IMR-90 (cell line): ENCODE measurements at places on chromosomes 5 and 9.

DNA sequence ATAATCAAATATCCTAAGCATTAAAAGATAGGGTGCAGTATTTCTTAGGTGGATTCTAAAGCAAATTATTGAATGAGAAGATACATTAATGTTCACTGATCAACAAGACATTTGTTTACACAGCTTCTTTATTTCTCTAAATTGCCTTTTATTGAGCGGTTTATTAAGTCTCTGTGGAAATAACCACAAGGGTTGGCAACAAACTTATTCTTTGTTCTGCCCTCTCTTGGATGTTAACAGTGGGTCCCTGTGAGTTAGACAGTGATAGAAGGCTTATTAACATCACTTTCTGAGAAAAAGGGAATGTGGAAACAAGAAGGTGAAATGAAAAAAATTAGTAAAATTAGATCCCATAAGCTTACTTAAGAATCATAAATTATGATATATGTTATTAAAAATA, 82.7 kb upstream of the C6 start:
- no peak for DNase-seq
- H3K4me1 ChIP-seq: 0 out of 2 replicates have a peak, but pooled peaks cover 1% of the 10 kb centered on the region
- no peaks in the 10 kb centered on the region for H3K36me3 ChIP-seq
- H3K27ac ChIP-seq: no peak overlapping the region
- no peak overlapping the region for H3K4me3 ChIP-seq

DNA sequence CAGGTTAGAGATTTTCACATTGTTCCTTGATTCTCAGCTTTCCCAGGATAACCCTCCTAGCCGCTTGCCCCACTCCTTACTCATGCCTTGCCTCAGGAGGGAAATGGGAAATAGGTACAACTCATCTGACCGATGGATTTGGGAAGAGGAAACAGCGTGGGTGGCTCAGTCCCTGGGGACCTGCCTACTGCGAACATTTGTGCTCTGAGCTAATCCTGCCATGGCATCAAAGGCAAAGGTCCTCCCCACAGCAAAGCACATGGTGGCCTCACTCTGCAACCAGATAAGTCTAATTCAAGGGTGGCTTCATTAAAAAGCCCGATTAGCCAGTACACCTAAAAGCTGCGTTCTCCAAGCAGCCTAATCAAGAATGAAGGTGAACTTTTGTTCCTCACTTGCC, 82.4 kb upstream of the ADRA1B start:
- H3K4me1 ChIP-seq: no peaks in the 10 kb centered on the region
- H3K27me3 ChIP-seq: peaks cover 10% of the 10 kb centered on the region
- H3K4me3 ChIP-seq: no peak overlapping the region
- no peaks in the 10 kb centered on the region for H3K36me3 ChIP-seq
- no peak overlapping the region for H3K27ac ChIP-seq
- DNase-seq: no peak

DNA sequence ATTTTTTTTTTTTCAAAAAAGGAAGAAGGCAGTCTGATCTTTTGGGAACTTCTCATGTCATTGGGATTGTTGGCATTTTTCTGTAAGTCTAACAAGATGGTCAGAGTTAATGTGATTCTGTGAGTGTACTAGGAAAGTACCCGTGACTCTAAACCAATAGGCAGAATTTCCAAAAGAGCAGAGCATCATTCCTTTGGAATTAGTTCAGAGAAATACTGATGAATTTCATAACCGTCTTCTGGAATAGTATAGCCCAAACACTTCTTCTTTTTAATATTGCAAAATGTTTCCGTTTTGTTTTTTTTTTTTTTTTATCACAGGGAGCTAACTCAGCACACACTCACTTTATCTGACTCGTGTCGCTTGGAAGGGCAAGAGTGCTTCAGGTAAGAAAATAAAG, 407.4 kb downstream of the DTWD2 start:
- H3K4me3 ChIP-seq: no peak overlapping the region
- H3K36me3 ChIP-seq: no peaks in the 10 kb centered on the region
- no peaks in the 10 kb centered on the region for H3K27me3 ChIP-seq
- no peak for DNase-seq
- H3K27ac ChIP-seq: no peak overlapping the region
- no peaks in the 10 kb centered on the region for H3K4me1 ChIP-seq

GRCh38 chr9:116430849-116431248, 256.3 kb upstream of the TRIM32 start:
- no peaks in the 10 kb centered on the region; the same call in 1 of the 2 replicates for H3K27me3 ChIP-seq
- no peaks in the 10 kb centered on the region for H3K4me1 ChIP-seq
- no peaks in the 10 kb centered on the region for H3K36me3 ChIP-seq

- no peaks in the 10 kb centered on the region for H3K36me3 ChIP-seq
- H3K4me1 ChIP-seq: 0 out of 2 replicates have a peak, but pooled peaks cover 2% of the 10 kb centered on the region
- no peak overlapping the region for H3K27ac ChIP-seq
- DNase-seq: no peak
These were observed 66.4 kb downstream of the EFNA5 start for GRCh38 chr5:107604146-107604910.

GRCh38 chr5:144941004-144941403, 770.3 kb downstream of the KCTD16 start:
- H3K27ac ChIP-seq: no peak overlapping the region
- no peaks in the 10 kb centered on the region for H3K27me3 ChIP-seq

DNA sequence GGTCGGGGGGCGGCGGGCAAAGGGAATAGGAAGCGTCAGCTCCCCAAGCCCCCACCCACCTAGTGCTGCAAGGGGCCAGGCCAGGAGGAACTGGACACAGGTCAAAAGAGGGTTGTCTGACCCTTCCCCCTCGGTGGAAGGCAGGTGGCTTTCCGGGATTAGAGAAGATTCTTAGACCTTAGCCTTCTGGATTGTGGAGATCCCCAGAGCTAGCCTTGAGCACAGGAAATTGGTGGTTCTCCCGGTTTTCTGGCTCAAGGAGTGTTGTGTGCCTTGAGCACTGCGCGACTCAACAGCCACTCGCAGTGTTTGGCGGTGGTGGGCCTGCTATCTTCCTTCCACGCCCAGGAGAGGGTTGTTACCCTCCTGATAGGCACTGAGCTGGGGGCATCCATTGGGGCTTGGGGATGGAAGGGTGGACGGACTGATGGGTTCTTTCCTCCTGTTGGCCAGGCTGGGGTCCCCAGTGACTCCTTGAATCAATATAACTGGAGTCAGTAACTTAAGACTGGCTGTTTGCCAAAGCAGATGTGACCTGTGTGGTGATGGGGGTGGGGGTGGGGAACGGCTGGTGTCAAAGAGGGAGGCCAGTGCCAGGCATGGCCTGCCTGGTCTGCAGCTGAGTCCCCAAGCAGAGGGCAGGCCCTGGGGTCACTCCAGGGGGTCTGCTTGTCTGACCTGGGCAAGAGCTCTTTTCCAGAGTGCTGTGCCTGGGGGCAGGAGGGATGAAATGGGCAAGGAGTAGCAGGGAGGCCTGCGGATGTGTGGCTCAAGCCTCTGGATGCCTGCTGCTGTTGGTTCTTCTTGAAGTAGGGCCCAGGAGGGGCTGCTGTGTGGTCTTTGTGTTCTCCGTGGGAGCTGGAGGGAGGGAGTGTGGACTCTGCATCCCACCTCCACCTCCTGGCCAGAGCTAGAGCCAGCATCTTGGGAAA, 2.1 kb downstream of the FGF18 start:
- no peak overlapping the region for H3K4me3 ChIP-seq
- no peak overlapping the region for H3K27ac ChIP-seq
- DNase-seq: no peak
- H3K4me1 ChIP-seq: peaks cover 2% of the 10 kb centered on the region; the same call in 1 of the 2 replicates
- H3K36me3 ChIP-seq: no peaks in the 10 kb centered on the region

GRCh38 chr5:118902656-118903438, 85.5 kb downstream of the DTWD2 start:
- no peak overlapping the region for H3K27ac ChIP-seq
- no peaks in the 10 kb centered on the region for H3K4me1 ChIP-seq
- no peak overlapping the region for H3K4me3 ChIP-seq

- H3K4me1 ChIP-seq: peaks cover 23% of the 10 kb centered on the region
- peak overlapping the region; percentile 72 for H3K27ac ChIP-seq
- H3K4me3 ChIP-seq: no peak overlapping the region
- H3K27me3 ChIP-seq: no peaks in the 10 kb centered on the region
- DNase-seq: peak; percentile 59
These were observed 203.5 kb upstream of the HAPLN1 start for GRCh38 chr5:83924171-83924570.

- DNase-seq: no peak
- H3K27ac ChIP-seq: no peak overlapping the region
- peaks cover 41% of the 10 kb centered on the region for H3K36me3 ChIP-seq
- no peaks in the 10 kb centered on the region for H3K27me3 ChIP-seq
These were observed 88.9 kb upstream of the CACNA1B start for GRCh38 chr9:137788561-137789294.

DNA sequence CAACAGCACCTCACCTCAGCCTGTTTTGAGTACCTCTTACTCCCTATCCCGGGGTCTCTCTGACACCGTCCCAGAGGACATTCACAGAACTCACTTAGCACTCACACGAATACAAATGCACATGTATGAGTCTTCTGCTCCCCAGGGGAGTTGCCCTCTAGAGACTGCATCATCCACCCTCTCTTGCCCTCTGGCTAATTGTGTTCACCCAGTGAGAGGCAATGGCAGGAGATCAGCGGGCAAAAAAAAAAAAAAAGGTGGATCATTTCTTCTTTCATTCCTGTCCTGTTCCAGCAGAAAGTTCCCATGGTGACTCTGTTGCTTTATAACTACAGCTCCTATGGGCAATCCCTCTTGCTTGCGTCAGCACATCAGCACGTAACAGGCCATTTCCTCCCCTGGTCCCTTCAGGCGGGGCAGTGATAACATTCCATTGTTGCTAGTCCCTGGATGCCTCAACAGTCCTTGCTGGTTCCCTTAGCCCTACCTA, 23.5 kb upstream of the SNX2 start:
- H3K36me3 ChIP-seq: no peaks in the 10 kb centered on the region
- peaks cover 2% of the 10 kb centered on the region; the same call in 1 of the 2 replicates for H3K4me1 ChIP-seq
- no peak overlapping the region for H3K4me3 ChIP-seq
- no peak overlapping the region for H3K27ac ChIP-seq
- no peaks in the 10 kb centered on the region for H3K27me3 ChIP-seq
- DNase-seq: peak; percentile 17

- H3K27me3 ChIP-seq: no peaks in the 10 kb centered on the region
- H3K27ac ChIP-seq: no peak overlapping the region
- no peaks in the 10 kb centered on the region for H3K36me3 ChIP-seq
- no peak overlapping the region for H3K4me3 ChIP-seq
- H3K4me1 ChIP-seq: no peaks in the 10 kb centered on the region
- DNase-seq: peak; percentile 41
These were observed 3.9 kb upstream of the FKTN start for GRCh38 chr9:105554042-105554441.

DNA sequence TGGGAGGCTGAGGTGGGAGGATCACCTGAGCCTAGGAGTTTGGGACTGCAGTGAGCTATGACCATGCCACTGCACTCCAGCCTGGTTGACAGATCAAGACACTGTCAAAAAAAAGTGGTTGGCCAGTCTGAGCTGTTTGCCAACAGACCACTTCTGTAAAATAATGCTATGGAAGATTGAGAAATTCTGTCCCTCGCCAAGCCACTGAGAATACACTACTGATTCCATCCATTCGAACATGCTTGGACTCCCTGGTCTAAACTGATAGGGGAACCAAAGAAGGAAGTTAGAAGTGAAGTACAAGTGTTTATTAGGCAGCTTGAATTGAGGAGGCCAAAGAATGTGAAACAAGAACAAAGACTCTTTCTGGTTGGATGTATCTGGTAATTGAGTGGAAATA, 27.2 kb downstream of the ENC1 start:
- H3K27me3 ChIP-seq: peaks cover 11% of the 10 kb centered on the region
- no peaks in the 10 kb centered on the region for H3K4me1 ChIP-seq
- H3K4me3 ChIP-seq: no peak overlapping the region
- H3K36me3 ChIP-seq: no peaks in the 10 kb centered on the region

GRCh38 chr5:54610197-54610944, 92.8 kb downstream of the SNX18 start:
- peaks cover 16% of the 10 kb centered on the region for H3K4me1 ChIP-seq
- no peak overlapping the region for H3K4me3 ChIP-seq
- H3K27me3 ChIP-seq: no peaks in the 10 kb centered on the region
- no peaks in the 10 kb centered on the region for H3K36me3 ChIP-seq
- no peak for DNase-seq

GRCh38 chr9:95204710-95205109, 112.8 kb downstream of the FANCC start:
- no peaks in the 10 kb centered on the region for H3K36me3 ChIP-seq
- DNase-seq: no peak
- no peak overlapping the region for H3K4me3 ChIP-seq
- no peaks in the 10 kb centered on the region for H3K27me3 ChIP-seq

- H3K4me1 ChIP-seq: peaks cover 13% of the 10 kb centered on the region
- H3K27ac ChIP-seq: no peak overlapping the region
- no peak for DNase-seq
These were observed 9.4 kb downstream of the MYOZ3 start for GRCh38 chr5:150670275-150670947.

GRCh38 chr5:117947121-117947520, 1041.2 kb downstream of the DTWD2 start:
- H3K27ac ChIP-seq: no peak overlapping the region
- H3K4me1 ChIP-seq: no peaks in the 10 kb centered on the region
- H3K4me3 ChIP-seq: no peak overlapping the region
- DNase-seq: no peak

DNA sequence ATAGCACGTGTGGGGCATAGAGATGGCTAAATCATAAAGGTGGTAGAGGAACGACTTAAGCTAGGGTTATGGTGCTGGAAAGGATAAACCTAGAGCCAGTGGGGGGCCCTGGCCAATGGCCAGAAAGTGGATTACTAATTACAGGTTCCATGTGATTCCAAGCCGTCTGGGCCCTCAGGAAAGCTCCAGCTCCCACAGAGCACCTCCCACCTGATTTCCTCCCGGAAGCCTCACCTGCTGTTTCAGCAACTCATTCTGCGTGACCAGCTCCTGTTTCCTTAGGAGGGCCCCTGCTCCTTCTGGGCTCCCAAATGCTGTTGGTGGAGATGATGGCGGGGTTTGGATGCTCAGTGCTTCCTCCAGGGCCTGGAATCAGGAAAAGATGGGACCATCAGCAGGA, 16.2 kb downstream of the GPX3 start:
- peaks cover 64% of the 10 kb centered on the region for H3K36me3 ChIP-seq
- H3K27me3 ChIP-seq: no peaks in the 10 kb centered on the region

- no peak overlapping the region for H3K27ac ChIP-seq
- H3K36me3 ChIP-seq: peaks cover 12% of the 10 kb centered on the region
- no peak overlapping the region for H3K4me3 ChIP-seq
- no peaks in the 10 kb centered on the region for H3K27me3 ChIP-seq
- H3K4me1 ChIP-seq: peaks cover 16% of the 10 kb centered on the region
These were observed 31.2 kb downstream of the GPR21 start for GRCh38 chr9:123064716-123065115.
